ENCODE measurements at places on chromosomes 6 and 20.

- DNase-seq = no peak
Measured at GRCh38 chr6:12666886-12667285, 49.7 kb upstream of the PHACTR1 start.

DNA sequence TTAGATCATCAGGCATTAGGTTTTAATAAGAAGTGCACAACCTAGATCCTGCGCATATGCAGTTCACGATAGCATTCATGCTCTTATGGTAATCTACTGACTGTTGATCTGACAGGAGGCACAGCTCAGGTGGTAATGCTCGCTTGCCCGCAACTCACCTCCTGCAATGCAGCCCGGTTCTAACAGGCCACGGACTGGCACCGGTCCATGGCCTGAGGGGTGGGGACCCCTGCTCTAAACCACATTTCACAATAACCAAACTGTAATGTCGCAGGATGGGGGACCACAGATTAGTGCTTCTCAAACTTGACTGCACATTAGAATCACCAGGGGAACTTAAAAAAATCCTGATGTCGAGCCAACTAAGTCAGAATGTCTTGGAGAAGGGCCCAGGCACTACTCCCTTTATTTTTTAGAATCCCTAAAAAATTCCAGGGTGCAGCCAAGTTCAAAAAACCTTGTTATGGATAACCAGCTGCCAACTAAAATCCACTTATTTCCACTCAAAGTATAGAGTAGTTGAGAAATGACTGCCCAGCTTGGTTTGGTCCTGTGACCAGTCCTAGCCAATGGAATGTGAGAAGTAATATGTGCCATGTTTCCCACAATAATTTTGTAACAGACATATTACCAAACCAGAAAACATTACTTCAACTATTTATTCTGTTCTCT is 3.1 kb downstream of the SHPRH start:
- DNase-seq = no peak

GRCh38 chr6:43977404-43978111 is 149.7 kb downstream of the MRPL14 start:
- DNase-seq = no peak

DNA sequence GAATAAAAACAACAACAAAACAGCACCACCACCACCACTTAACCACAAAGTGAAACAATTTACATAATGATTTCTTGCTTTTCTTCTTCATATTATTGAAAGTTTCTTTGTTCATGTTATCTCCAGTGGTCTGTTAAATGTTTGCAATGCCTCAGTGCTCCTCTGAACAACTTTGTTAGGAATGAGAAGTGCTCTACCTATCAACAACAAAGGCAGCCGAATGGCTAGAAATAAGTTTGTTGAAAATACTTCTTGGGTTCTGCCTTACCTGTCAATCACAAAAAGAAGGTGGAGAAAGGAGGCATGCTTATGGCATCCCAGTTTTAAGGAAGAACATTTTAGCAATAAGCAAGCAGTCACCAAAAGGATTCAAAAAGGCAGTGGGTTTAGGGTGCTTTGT is 490.2 kb downstream of the PRKN start:
- DNase-seq = no peak

GRCh38 chr6:37042150-37042549 is 36.7 kb downstream of the FGD2 start:
- DNase-seq = no peak

DNA sequence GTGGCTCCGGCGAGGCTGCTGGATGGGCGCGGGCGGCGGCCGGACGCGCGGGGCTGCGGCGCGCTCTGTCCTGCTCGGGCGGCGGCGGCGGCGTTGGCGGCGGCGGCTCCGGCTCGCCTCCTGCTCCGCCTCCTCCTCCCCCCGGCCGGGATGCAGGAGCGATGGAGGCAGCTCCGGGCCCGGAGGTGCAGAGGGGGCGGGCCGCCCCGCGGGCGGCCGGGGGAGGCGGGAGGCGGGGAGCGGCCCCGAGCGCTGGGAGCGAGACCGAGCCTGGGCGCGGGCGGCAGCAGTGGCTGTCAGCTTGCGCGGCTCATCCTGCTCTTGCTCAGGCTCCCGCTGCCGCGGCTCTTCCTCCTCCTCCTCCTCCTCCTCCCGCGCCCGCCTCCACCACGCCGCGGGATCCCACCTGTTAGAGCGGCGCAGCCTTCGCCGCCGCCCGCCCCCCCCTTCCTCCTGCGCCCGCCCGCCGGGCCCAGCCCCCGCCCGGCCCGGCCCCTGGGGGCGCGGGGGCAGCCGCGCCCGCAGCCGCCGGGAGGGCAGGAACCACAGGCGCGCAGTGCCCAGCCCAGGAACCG is at the start of gene NOL4L:
Gene NOL4L (minus strand): TSS at position 323 of the 575 bp plus-strand sequence. CDS start 443 bp downstream, outside the sequence.
- peak; percentile 45 for DNase-seq

- DNase-seq = no peak
Measured at GRCh38 chr6:16949716-16950115, 152.1 kb upstream of the STMND1 start.
